ENCODE measurements at places on chromosomes 1 and 21. TPM values are rescaled to one million over a fixed set of nuclear protein-coding genes. Genes with fewer than 3 reads are reported as not detected.

Gene COL16A1
- total RNA-seq, result 38.2 TPM

Gene TAS1R3
- under 0.01 TPM for total RNA-seq

Gene KRTAP15-1
- not detected for total RNA-seq

Gene CHML
- total RNA-seq, result 14.6 TPM

Gene RTCA
- 119 TPM for total RNA-seq

Gene SH2D2A
- 0.51 TPM for total RNA-seq

Gene CRNN
- total RNA-seq, result not detected

Gene ATP6V0B
- 233 TPM for total RNA-seq

DNA sequence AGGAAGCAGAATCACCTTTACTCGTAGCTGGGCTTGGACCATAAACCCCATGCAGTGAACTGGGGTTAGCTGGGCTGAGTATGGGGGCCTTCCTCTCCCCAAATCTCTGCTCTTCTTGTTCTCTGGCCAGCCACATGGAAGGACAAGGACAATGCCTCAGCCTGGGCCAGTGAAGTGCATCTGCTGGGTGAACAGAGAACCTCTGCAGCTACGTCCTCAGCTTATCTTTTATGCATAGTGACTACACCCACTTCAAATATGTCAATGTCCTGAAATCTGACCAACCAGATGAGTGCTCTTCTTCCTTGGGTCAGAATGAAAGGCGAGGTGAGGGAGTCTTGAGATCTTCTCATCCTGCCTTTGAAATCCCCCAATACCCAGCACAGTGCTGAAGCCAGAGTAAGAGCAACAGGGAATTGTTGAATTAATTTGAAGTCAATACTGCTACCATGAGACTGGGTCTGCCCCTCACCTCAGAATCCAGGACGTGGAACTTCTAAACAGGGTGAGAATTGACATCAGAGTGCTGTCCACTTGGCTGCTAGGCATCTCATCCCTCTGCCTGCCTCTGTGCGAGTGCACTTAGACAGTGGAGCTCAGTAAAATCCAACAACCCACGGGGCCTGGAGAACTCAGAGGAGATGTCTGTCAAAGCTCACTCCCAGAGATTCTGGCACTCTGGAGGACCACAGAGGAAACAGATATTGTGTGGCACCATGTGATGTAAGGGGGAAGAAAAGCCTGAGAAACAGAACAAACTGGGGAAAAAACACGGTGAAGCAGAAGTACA is 99.0 kb downstream of the IER5 start:
- DNase-seq, result no peak

GRCh38 chr1:29639741-29640427 is 403.6 kb downstream of the PTPRU start:
- peak; percentile 98 for DNase-seq

DNA sequence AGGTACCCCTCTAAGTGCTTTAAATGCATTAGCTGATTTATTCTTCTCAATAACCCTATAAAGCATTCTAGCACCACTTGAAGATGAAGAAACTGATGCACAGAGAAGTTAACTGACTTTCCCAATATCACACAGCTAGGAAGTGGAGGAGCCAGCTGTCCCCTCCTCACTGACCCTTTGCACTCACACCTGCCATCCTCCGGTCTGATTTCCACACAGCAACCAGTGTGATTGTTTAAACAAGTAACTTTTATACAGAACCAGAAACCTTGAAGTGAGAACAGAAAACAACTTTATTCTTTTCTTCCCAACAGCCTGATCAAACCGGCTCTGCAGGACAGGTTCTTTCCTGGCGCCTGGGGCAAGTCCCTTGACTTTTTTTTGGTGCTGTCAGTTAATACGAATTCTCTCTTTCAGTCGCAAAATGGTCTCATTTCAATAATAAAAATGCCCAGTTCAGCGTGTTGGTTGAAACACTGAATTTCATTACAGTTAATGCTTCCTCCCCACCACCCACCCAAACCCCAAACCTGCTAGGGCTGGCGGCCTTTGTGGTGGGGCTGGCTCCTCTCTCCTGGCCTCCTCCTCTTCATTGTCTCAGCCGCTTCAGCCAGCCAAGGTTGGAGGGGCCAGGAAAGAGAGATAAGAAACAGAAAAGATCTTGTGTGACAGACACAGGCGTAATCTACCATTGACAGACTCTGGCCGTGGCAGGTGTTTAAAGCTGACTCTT is 26.4 kb upstream of the EEIG2 start:
- DNase-seq, result no peak

DNA sequence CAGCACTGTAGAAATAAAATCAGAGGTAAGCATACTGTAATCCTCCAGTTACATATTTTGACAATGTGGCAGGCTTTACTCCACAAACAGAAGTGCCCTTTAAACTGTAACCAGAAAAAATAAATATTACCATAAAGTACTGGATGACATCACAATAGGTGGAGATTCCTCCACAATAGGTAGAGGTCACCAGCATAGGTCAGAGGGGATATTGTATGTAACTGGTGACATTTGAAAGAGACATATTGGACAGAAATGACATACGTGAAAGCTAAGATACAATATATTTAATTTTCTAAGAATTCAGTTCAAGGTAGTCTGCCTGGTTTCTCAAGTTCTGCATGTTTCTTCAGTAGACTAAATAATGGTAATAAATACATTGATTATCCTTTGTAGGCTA is at the start of gene ASB17:
ASB17 (minus strand) TSS at position 101 of the 400 bp plus-strand sequence. CDS start 113 bp downstream, outside the sequence.
- no peak for DNase-seq

DNA sequence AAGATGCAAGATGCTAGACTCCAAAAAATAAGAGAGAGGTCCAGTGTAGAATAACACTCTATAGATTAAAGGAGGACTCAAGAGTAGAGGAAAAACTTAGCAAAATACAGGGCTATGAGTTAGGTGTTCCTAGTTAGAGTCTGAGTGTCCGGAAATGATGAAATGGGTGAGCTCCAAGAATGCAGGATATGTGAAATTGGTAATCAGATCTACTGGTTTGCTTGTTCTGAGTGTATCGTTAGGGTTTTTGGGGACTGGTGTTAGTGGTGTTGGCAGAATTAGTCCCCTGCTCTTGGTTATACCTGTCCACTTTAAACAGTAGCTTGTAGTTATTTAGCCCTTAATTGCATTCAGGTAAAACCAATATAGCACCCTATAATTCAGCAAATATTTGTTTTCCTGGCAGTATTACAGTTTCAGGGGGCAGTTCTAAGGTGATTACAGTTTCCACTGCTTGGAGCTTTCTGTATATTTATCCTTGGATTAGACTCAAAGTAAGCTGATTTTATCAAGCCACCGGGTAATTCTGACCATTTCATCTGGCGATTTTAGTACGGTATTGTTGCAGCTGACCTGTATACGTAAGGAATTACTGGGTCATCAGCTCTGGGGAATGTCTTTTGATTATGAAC is 332.7 kb downstream of the CHRM3 start:
- no peak for DNase-seq

DNA sequence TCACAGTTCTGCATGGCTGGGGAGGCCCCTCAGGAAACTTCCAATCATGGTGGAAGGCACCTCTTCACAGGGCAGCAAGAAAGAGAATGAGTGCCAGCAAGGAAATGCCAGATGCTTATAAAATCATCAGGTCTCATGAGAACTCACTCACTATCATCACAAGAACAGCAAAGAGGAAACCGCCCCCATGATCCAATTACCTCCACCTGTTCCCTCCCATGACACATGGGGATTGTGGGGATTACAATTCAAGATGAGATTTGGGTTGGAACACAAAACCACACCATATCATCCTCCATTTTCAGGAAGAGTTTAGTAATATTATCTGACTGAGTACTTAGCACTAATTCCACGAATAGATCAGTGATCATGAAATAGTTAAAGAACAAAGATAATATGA is 244.2 kb downstream of the LMO4 start:
- no peak for DNase-seq

GRCh38 chr1:237303929-237304328 is 261.9 kb downstream of the RYR2 start:
- DNase-seq, result no peak

GRCh38 chr1:19465123-19465522 is 20.2 kb downstream of the CAPZB start:
- DNase-seq, result no peak

- DNase-seq, result no peak
Observed at GRCh38 chr21:44329086-44329889, 9.9 kb downstream of the CFAP410 start.

DNA sequence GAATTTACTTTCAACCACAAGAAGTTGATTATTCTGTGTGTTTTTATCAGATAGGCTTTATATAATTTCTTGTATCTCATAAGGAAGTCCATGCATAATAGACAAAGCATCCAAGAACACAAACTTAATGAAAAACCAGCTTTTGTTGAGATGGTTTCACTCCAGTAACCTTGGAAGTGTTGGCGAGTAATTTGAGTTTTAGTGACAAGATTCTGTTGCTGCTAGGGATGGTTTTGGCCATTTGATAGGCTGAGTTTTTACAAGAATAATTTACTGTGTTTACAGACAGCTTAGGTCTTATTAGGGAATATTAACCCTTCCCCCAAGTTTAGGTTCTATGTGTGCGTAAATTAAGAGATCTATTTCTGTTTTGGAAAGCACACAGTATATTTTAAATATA is 513.6 kb downstream of the USP25 start:
- DNase-seq, result no peak

- no peak for DNase-seq
Observed at GRCh38 chr1:167911413-167911812, 2.5 kb downstream of the ADCY10 start.

DNA sequence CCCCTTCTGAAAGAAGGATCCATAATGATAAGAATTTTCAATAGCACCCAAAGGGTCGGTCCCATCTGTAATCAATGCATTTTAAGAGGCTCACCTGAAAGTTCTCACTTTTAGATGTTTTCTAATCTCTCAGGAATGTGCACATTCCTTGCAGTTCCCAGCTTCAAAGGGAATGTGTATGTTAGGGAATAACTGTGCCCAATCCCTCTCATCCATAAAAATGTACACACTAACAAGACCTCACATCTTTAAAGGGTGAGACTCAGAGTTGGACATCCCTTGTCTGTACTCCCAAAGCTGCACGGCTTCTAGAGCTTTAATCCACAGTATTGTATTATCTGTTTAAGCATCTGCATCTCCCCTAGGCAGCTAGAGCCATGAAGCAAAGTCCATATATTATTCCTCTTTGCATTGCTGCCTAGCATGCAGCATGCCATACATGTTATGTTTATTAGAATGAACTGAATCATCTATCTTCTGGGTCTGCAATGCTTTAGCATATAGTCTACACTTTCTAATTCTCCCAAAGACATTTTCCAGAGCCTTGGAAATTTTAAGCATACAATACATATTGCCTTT is 9.3 kb upstream of the CCN1 start:
- DNase-seq, result no peak

DNA sequence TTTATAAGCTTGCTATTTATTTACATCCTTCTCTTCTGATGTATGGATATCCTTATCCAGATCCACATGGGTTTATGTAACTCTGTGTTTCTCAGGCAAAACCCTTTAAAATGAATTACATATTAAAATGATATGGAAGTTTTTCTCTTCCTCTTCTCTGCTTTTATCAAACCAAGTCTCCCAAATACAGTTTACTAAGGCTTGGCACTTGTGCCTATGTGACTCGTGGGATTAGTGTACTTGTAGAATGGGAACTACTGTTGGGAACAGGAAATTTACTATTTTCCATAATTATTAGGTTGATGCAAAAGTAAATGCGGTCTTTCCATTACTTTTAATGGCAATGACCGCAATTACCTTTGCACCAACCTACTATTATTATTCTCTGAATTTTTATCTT is 14.8 kb downstream of the SIM2 start:
- no peak for DNase-seq

DNA sequence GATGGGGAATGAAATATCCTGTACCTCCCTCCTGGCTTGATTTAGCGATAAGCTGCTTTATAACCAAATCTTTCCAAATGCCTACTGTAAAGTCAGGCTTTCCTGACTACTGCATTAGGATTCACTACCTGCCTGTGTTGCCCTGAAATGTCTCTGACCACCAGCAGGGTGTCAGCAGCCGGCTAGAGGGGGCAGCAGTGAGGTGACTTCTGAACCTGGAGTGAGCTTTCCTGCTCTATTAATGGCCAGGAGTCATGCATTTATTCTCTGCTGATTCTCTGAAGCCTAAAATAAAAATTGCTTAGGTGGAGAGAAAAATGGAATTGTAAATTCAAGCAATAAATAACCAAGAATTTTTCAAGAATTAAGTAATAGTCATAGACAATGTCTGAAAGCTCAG is 2.5 kb downstream of the BACE2 start:
- DNase-seq, result peak; percentile 78

DNA sequence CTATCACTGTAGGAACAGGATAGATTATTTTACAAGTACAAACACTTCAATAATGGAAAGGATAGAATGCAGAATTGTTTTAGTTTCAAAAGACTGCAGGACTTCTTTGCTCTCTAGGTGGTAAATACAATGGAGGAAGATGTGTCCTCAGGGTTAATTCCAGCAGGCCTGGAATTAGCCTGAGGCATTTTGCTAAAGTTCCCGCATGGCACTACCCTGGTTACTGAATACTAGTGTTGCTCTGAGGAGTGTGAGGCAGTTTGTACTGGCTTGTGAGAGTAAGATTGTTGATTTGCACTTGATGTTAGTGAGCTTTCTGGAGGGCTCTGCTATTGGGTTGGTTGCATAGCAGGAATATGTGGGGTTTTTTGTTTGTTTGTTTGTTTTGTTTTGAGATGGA is 61.4 kb downstream of the FASLG start:
- no peak for DNase-seq

- no peak for DNase-seq
Observed at GRCh38 chr1:220670365-220670764, 19.8 kb upstream of the C1orf115 start.

GRCh38 chr1:103087256-103087655 is 21.1 kb downstream of the COL11A1 start:
- no peak for DNase-seq

GRCh38 chr1:35030756-35031446 is 844 bp downstream of the ZMYM6 start:
- peak; percentile 63 for DNase-seq

- no peak for DNase-seq
Observed at GRCh38 chr1:184753117-184753516, 1.5 kb downstream of the EDEM3 start.

- DNase-seq, result no peak
Observed at GRCh38 chr1:46027788-46028573, 104.4 kb downstream of the PIK3R3 start.

GRCh38 chr1:38061290-38061689 is 14.7 kb upstream of the POU3F1 start:
- DNase-seq, result no peak

DNA sequence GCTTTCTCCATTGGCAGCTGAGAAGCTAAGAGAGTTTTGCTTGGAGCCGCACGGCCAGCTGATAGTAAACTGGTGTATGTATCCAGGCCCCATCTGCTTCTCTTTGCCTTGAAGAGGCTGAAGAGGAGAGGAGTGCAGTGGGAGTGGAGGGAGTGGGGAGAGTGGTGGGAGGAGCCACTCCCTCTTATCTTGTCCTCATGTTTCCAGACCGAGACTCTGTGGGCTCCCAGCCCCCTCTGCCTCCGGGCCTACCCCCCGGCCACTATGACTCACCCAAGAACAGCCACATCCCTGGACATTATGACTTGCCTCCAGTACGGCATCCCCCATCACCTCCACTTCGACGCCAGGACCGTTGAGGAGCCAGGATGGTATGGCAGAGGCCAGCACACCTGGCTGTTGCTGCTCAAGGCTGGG is 6.0 kb upstream of the LRRC71 start:
- peak; percentile 56 for DNase-seq

- DNase-seq, result no peak
Observed at GRCh38 chr1:93766451-93766850, 84.8 kb upstream of the BCAR3 start.
